T-helper 2 cell treated with Interferon-gamma antibody and Interleukin-4, amounts not matched to agents 5 μg/mL and 100 μg/mL, for 36 hours (primary cell): ENCODE measurements at places on chromosomes 13 and 19.
A peak's percentile ranks its signal among the peaks of the same experiment; 100 is the strongest.

GRCh38 chr19:13844130-13844631 lies 32.8 kb upstream of the NANOS3 start:
- DNase-seq, result no peak

GRCh38 chr19:46056536-46056935 lies 15.7 kb upstream of the IGFL4 start:
- no peak for DNase-seq

DNA sequence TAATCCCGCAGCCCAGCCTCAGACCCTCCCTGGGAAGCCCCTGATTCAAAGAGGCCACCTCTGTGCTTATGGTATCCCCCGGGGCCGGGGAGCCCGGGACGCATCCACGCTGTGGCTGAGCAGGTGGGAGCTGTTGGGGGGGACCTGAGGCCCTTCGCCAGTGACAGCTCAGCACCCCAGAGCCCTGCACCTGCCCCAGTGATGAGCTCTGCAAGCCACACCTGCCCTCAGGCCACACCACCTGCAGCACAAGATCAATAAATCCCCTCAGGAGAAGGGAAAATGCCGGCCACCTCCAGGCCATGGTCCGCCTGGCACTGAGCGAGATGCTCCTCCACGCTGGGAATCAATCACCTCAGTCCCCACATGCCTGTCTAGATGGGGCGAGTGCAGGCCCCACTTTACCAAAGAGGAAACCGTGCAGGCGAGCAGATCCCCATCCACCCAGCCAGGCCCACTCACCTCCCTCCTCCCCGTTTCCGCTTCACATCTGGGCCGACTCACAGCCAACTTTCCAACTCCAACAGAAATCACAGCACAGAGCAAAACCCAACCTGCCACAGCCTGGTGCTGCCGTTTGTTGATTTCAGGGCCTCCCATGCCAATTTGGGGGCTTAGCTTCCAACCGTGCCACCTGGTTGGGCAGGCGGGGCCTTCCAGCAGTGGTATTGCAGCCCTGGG lies 12.8 kb downstream of the MOB3A start:
- peak; percentile 61 for DNase-seq

GRCh38 chr13:101308247-101309013 lies 107.9 kb downstream of the NALCN start:
- DNase-seq, result no peak

DNA sequence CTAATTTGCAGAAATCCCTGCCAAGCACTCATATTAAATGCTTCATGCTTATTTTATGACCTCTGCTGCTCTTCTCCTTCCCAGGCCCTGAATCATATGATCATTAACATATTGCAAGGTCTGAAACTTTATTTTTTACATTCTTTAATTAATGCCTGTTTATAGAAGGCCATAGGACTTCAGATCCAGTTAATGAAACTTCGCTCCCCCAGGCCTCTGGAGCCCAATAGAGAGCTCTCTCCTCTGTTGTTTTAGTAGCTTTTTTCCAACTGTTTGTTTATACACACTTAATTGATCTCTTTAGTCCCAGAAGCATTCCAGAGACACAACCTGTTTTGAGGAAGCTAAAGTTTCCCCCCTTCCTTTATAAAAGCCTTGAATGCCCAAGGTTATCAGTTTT lies 68.3 kb downstream of the DACH1 start:
- no peak for DNase-seq

DNA sequence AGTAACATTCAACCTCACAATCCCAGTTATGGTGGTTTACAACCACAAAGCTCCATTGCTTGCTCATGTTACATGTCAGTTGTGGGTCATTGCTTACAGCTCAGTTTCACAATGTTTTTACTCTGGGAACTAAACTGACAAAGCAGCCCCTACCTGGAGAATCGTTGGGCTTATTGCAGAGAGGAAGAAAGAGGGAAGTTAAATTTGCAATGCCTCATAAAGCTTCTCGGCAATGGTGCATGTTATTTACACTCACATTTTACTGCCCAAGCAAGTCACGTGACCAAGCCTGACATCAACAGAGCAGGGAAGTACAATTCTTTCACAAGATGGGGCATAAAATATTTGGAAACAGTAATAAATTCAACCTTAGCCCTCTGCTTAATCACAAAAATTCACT lies 441.6 kb downstream of the TDRD3 start:
- no peak for DNase-seq

- DNase-seq, result no peak
Observed at GRCh38 chr19:58058467-58058866, 615 bp upstream of the ZNF135 start.

DNA sequence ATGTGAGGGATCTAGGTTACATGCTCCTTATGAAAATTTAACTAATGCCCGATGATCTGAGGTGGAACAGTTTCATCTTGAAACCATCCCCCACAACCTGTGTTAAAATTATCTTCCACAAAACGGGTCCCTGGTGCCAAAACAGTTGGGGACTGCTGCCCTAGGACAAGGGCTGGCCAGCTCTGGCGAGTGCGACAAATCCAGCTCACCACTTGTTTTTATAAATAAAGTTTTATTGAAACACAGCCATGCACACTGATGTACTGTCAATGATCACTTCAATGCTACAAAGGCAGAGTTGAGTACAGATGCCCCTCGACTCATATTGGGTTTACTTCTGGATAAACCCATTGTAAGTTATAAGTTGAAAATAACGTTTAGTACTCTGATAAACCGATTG lies 235.3 kb downstream of the ATP8A2 start:
- no peak for DNase-seq

DNA sequence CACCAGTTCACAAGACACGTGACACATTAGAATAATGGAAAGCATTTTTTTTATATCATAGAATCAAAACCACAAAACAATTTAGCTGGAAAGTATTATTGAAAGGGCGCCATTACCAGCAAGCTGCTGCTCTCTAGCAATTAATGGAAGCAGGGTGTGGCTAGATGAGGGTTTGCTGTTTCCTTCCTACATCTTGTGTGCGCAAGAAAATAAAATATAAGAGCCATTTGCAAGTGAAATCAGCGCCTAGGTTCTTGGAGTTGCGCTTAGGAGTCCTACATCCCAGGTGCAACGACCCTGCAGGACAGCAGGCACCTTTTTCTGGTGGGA lies 140.9 kb downstream of the ZNF536 start:
- no peak for DNase-seq

DNA sequence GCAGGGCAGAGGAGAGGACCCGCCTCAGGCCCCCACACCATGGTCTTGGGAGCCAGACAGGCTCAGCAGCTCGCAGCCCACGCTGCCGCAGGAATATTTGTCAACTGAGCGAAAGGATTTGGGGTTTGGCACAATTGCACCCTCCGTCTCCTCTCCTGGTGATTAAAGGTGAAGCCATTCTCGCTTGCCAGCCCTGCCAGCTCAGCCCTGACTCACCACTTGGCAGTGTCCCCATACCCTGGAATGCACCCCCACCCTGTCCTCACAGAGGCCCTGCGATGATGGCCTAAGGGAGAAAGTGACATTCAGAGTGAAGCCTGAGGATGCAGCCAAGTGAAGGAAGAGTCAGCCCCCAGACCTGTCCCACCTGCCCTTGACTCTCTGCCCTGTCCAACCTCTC lies 18.8 kb downstream of the CYTH2 start:
- no peak for DNase-seq

GRCh38 chr13:91456837-91457236 lies 58.4 kb downstream of the GPC5 start:
- DNase-seq, result no peak

DNA sequence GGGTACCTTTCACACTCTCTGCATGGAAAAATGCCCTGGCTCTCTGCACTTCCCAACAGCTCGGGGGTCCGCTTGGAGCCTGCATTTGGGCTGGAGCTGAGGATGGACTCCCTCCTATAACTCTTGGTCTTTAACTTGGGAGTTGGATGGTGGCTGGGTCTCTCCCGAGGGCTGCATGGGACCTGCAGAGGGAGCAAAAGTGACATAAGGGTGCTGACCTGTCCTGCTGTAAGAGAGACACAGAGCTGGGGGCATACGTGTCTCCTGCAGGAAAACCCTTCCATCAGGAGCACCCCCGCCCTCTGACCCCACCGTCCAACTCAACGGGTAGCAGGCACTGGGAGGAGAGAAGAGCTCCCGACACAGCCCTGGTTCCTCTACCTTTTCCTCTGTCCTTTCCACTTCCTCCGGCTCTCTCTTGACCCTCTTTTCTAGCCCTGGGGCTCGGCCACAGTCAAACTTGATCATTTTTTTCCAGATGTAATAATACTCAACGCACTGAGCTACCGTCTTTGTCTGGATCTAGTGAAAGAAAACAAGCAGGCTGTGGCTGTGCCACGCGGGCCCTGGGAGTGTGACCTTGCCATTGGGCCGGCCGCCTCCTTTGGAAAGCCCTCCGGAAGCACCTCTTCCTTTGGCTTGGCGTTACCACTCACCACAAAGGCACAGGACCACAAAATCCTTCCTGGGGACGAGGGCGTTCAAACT lies 6.8 kb upstream of the NAPA start:
- DNase-seq, result no peak

DNA sequence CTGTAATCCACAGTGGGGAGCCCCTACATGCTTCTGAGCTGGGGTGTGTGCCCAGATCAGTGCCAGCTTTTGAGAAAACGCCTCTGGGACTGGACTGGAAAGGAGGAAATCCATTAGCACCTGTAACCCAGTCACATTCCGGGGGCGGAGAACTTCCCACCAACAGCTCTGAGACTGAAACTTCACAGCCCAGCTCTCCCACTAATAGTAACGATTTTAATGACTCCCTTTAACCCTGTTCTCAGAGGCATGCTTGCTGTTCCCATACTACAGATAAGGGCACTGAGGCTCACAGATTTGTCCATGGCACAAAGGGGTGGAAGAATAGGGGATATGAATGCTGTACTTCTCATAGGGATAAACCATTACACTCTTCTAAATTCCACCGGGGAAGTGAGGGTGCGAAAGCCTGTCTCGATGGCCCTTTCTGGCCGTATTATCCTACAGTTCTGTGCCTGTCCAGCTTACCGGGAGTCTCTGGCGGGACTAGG lies 851 bp downstream of the FBXO46 start:
- peak; percentile 20 for DNase-seq

GRCh38 chr13:99414048-99414995 lies 87.0 kb upstream of the TM9SF2 start:
- no peak for DNase-seq

DNA sequence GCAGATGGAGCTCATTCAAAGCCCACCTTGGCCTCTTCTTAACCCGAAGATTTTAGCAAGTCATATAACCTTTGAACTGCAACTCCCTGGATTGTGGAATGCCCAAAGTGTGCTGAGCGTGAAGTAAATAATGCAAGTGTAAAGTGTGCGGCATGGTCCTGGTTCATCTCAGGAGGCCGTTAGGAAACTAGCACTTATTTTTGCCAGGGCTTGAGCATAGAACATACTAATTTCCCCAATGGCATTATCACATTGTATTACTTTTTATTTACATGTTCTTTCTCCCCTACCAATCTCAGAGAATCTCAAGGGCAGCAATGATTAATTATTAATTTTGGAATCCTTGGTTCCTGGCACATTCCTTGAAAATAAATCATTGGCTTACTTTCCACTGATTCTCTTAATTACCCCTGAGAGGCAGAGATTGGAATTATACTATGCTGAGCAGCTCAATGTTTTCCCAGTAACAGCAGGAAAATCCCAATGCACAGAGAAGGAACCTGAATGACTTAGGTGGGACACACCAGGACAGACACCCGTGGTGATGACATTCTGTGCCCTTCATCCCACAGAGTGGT lies 128.8 kb upstream of the GJB6 start:
- no peak for DNase-seq

DNA sequence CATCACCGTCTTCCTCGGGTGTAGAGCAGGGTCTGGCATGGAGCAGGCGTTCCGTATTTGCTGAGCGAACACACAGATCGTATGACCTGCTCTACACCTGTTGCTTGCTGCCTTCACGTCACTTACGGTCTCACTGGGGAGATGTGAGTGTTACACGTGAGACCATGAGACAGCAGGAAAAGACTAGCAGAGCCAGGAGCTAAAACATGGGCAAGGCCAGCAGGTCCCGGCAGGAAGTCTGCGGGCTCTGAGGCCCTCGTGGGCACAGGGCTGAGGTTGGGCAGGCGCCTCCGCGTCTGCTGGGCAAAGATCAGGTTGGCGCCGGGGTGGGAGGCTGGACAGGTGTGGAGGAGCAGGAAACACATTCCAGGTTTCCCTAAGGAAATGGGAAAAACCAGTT lies 19.7 kb upstream of the GTF3A start:
- no peak for DNase-seq

DNA sequence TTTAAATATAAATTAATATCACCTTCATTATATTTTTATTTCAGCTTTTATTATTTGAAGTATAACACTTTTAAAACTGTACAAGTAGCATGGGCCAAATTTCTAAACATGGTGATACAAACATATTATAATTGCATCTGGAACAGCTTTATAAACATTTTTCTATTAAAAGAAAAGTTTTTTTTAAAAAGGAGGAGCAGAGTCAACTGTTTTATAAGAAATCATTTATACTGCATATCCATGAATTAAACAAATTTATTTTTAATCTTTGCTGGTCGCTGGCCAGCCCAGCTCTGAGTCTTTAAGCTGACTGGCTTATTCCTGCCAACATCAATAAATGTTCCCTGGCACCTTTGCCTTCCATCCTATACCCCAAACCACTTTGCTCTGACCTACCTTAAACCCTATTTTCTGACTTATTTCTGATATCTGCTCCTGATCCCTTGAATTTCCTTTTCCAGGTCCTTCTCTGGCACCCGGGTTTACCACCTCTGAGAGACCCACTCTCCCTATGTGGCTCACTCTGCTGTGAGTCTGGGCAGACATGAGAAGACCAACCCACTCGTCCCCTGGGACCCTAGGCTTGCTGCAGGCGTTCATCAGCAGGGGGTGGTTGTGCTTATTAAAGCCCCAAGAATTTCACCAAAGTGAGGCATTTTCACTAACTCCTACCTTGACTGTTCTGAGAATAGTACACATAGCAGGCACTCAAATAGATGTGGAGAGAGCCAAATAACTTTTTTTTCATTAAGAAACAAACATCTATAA lies 220.3 kb downstream of the KLF12 start:
- DNase-seq, result no peak

- DNase-seq, result no peak
Observed at GRCh38 chr13:30255696-30256095, 51.7 kb downstream of the KATNAL1 start.

DNA sequence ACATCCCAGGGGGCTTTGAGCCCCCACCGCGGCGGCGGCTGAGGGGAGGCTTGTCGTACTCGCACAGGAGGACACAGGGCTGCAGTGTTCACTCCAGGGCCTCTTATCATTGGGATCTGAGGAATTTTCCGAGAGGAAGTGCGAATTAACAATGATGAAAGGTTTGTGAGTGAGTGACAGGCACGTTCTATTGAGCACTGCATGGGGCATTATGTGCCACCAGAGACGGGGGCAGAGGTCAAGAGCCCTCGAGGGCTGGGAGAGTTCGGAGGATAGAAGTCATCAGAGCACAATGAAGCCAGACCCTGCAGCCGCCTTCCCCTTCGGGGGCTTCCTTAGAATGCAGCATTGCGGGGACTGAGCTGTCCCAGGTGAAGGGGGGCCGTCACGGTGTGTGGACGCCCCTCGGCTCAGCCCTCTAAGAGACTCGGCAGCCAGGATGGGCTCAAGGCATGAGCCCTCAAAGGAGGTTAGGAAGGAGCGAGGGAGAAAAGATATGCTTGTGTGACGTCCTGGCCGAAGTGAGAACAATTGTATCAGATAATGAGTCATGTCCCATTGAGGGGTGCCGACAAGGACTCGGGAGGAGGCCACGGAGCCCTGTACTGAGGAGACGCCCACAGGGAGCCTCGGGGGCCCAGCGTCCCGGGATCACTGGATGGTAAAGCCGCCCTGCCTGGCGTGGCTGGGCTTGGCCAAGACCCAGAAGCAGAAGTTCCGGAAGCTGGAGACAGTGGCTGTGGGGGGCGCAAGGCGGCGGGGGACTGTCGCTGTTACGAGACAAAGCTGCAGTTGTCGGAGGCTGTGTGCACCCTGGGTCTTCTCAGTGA lies 53.9 kb downstream of the MCF2L start:
- no peak for DNase-seq
